ENCODE measurements at places on chromosomes 3 and 15.

DNA sequence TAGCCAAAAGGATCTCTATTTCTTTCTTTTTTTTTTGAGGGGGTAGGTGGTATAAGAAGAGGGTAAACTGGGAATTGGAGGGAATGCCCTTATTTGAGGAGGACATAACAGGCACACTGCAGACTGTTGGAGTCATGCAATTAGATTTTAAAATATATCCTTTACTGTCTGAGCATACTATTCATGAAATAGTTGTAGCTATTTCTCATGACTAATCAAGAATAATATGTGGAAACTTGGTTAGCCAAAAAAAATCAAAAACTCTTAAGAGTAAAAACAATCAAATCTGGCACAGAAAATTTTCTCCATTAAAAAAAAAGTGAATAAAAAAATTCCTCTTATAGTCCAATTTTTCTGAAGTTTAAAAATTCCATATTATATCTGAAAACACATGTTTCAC lies 174.9 kb downstream of the SCAPER start:
- DNase-seq: no peak

DNA sequence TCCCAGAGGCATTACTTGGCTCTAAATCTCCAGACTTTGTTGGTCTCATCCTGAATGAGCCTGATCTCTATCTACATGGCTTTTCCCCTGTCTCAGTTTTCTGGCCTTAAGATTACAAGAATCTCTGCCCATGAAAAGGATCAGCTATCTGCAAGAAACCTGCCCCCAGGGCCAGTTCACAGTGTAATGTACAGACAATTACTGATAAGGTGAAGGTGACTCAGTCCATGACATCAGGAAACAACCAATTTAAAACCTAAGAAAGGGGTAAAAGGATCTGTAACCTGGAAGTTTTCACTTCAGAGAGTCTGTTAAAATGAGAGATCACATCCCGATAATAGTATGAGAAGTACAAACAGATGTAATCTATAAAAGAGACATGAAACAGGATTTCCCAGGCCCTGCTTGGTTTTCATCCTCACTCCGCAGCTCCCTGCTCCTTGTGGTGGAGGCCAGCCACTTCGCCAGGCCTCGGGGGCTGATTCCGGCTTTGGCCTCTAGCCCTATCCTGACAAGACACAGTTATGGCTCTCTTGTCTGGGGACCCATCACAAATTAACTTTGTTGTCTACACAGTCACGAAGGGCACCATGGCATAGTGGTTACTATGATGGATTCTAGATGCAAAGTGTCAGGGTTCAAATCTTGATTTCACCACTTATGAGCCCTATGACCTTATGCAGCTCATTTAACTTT lies 136.9 kb downstream of the THSD4 start:
- DNase-seq: no peak

- no peak for DNase-seq
Measured at GRCh38 chr3:53030619-53031449, 15.0 kb downstream of the SFMBT1 start.

GRCh38 chr15:31501536-31502157 lies 175.0 kb downstream of the KLF13 start:
- DNase-seq: no peak

GRCh38 chr3:194215392-194215791 lies 79.4 kb downstream of the HES1 start:
- DNase-seq: no peak

- DNase-seq: no peak
Measured at GRCh38 chr15:75233504-75234190, 24.5 kb upstream of the GOLGA6C start.

DNA sequence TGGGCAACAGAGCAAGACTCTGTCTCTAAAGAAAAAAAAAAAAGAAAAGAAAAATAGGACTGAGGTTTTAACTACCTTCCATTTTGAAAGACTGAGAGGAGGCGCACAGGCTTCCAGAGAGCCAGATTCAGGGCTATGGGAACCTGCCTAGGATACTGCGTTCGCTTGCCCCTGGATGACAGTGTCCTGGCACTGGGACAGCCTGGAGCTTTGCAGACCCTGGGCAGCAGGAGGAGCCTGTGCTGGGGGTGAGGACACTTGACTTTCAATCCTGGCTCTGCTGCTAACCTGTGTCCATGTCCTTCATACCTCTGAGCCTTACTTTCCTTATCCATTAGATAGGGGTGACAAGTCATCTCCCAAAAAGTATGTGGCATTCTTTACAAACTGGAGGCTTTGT lies 31.2 kb downstream of the CD276 start:
- DNase-seq: no peak

DNA sequence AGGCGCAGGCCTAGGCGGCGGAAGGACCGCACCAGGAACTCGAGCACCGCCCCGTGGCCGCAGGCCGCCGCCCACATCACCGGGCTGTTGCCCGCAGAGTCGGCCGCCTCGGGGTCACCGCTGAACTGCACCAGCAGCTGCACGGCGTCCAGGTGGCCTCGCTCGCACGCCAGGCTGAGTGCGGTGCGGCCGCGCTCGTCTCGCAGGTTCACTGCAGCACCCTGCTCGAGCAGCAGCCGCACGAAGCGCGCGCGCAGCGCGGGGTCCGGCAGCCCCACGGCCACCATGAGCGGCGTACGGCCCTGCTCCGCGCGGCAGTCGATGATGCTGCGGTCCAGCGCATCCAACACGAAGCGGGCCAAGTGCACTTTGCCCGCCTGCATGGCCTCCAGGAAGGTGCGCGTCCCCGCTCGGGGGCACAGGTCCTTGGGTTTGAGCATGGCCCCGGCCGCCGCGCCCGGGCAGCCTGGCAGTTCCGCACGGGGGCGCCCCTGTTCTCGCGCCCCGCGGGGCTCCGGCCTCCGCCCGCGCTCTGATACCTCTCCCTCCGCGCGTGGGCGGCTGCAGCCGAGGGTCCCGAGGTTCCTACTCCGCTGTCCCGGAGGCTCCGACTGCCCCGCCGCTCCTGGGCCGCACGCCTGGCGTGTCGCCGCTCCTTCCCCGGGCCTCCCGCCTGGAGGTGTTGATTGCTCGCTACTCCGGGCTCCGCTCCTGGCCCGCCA lies 556 bp downstream of the ANKRD63 start:
- DNase-seq: no peak

DNA sequence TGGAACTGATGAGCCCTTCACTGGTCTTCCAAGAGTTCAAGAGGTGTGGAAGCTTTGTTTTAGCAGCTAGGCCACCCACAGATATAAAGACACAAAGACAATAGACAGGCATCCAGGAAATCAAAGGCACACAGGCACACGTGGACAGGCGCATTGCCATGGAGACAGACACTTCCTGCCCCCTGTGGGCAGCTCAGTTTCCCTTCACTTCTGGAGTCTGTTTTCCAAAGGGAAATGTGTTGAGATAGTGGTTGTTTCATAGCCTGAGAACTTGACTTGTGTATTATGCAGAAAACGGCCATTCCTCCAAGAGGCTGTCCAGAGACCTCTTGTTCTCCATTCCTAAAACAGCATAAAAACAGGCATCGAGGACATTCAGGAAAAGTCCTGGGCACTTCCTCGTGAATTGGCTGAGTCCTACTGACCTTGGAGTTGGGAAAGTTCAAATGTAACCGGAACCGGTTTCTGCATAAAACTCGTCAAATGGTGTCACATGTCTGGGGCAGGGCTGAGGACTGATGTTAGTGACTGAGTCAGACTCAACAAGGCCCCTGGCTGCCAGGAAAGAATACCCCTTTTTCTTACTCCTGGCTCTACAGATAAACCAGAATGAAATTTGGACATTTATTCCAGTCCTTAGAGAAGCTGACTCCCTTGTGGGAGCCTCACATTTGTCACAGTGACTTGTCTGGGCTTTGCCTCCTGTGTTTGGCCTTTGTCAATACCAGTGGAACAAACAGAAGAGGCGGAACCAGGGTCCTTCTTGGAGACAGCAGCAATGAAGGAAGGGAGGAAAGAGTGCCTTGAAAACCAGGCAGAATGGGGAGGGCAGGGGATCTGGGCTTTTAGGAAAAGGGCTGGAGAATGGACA lies 1.3 kb downstream of the ALPK3 start:
- DNase-seq: no peak

DNA sequence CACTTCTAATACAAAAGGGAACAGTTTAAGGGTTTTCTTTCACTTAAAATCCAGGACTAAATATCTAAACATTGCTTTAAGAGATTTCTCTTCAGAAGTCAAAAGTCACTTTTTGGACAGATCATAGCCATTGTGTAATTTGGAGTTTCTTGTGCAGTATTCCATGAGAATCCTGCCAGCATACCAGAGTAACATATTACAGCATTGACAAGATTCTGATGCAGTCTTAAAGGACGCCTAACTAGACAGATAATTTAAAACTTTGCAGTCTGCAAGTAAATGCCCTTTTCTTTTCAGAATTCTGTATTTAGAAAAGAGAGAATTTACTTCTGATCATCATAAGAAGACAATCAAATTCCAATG lies 17.5 kb upstream of the IGSF10 start:
- DNase-seq: no peak

- DNase-seq: no peak
Measured at GRCh38 chr3:155244216-155244615, 49.3 kb downstream of the STRIT1 start.

GRCh38 chr3:39150803-39151631 lies 2.4 kb downstream of the CSRNP1 start:
- DNase-seq: peak; percentile 86

DNA sequence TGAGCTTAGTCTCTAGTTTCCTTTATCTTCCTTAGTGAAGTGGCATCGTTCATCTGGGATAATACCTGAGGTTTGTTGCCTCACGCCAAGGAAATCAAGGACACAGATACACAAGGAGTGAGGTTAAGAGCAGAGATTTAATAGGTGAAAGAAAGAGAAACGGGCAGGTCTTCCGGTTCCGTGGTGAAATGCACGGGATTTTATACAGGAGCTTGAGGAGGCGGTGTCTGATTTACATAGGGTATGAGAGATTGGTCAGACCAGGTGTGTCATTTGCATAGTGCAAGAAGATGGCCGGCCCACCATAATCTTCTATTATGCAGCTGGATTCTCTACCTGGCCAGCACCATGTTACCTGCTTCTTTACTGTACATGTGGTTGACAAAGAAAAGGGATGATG lies 17.2 kb downstream of the ARRDC4 start:
- DNase-seq: no peak

DNA sequence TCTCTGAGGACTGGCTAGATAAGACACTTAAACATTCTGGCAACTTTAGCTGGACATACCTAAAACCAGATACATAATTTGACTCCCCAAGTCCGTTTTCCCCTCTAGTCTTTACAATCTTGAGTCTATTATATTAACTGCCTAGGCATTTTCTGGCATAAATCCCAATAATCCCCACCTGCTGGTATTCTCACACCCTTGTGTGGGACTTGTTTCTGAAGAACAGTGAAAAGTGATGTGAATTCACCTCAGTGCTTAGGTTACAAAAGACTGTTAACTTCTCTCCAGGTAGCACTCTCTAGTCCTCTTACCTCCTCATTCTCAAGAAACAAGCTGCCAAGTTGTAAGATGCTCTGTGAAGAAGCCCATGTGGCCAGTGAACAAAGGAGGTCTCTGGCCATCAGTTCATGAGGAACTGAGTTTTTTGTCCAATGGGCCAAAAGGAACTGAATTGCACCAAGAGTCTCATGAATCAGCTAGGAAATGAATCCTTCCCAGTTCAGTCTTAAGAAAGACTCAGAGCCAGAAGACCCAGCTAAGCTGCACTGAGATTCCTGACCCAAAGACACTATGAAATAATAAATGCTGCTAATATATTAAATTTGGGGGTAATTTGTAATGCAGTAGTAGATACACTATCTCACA lies 4.1 kb downstream of the OSBPL11 start:
- peak; percentile 73 for DNase-seq

GRCh38 chr3:59271971-59272370 lies 222.1 kb upstream of the CFAP20DC start:
- no peak for DNase-seq

DNA sequence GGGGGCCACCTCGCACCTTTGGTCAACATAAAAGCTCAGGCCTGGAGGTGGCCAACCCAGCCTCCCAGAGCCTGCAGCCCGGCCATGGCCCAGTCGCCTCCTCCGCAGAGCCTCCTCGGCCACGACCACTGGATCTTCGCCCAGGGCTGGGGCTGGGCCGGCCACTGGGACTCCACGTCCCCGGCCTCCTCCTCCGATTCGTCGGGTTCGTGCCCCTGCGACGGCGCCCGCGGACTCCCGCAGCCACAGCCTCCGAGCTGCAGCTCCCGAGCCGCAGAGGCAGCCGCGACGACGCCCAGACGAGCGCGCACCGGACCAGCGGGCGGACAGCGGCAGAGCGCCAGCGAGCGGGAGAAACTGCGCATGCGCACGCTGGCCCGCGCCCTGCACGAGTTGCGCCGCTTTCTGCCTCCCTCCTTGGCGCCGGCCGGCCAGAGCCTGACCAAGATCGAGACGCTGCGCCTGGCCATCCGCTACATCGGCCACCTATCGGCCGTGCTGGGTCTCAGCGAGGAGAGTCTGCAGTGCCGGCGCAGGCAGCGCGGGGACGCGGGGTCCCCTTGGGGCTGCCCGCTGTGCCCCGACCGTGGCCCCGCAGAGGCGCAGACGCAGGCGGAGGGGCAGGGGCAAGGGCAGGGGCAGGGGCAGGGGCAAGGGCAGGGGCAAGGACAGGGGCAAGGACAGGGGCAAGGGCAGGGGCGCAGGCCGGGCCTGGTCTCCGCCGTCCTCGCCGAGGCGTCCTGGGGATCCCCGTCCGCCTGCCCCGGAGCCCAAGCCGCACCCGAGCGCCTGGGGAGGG lies at the start of gene MESP2:
Gene MESP2 (plus strand): TSS at position 59 of the 799 bp plus-strand sequence. CDS start 26 bp downstream, at position 85.
- peak; percentile 84 for DNase-seq

GRCh38 chr3:25663869-25664811 lies 567 bp downstream of the TOP2B start:
- DNase-seq: peak; percentile 52

- DNase-seq: no peak
Measured at GRCh38 chr3:37861620-37862041, at the start of gene CTDSPL. Gene CTDSPL, plus strand, starts transcription at chr3:37861880. Its CDS starts 320 bp downstream, at chr3:37862200.

DNA sequence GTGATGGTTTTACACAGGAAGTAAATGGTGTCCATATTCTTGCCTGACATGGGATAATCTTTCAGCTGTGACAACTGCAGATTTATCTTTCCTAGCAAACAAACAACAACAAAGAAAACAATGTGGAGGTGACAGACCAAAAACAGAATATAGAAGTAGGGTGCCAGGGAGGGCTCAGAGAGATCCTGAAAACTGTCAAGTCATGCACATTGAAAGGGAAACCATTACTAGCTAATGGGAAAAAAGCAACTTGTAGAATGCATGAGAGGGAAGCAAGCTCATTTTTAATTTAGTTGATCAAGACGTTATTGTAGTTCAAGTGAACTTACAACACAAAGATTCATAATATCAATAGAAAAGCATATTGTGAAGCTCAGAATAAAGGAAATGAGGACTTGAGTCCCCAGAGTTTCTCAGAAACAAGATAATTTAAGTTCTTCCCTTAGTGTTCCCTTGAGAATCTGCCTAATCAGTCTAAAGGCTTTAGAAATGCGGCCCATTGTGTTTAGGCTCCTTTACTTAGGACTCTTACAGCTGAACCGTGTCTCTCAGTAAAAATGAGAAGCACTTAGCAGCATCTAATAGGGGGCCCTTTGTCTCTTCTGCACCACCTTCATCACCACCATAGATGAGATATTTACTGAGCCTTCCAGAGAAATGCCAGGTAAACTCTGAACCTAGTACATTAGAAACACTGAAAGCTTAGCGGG lies 115.6 kb upstream of the CADPS start:
- DNase-seq: no peak

All from CD14-positive monocyte (primary cell).